Activated CD4-positive, alpha-beta T cell treated with anti-CD3 and anti-CD28 coated beads for 36 hours (primary cell): ENCODE measurements at places on chromosomes 11 and 22.

GRCh38 chr11:78667461-78667860, 92.8 kb upstream of the NARS2 start:
- no peak for DNase-seq

GRCh38 chr11:4464216-4465159, 15.4 kb downstream of the OR52K2 start:
- no peak for DNase-seq

- DNase-seq = no peak
These were observed 449.6 kb upstream of the B3GAT1 start for GRCh38 chr11:134861490-134862104.

DNA sequence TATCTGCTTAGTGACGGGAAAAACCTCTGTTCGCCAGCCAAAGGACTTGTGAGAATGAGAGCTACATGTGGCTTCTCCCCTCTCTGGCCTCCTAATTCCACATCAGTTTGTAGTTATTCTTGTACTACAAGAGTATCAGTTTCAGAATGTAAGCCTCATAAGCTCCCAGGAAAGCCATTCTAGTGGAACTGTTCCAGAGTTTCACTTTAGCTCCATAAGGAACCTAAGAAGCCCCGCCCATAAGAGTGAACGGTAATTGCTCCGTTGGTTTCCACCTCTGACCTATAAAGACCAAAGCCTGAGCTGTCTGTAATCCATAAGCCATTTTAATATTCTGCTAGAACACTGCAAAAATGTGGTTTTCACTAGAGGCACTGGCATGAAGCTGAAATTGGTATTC, 53.0 kb downstream of the SIK3 start:
- no peak for DNase-seq

DNA sequence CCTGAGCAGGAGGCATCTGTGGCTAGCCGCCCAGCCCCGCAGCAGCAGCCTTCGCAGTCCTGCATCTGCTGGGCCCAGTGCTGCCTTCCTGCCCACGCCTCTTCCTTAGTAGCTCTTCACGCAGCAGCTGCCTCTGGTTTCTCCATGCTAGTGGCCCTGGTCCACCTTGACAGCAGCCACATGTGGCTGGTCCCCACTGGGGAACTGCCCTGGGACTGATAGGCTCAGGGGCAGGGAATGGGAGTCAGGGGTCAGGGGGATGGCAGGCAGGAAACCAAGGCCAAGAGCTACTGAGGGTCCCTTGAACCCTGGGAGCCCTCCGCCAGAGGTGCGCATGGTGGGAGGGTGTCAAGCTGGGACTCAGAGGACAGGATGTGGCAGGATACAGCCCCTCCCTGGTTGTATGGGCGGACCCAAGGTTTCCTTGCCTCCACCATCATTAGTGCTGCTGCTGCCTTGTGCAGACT, 99.4 kb upstream of the PITPNB start:
- DNase-seq = no peak

- no peak for DNase-seq
These were observed 13.7 kb upstream of the POU2AF2 start for GRCh38 chr11:111231836-111232235.

DNA sequence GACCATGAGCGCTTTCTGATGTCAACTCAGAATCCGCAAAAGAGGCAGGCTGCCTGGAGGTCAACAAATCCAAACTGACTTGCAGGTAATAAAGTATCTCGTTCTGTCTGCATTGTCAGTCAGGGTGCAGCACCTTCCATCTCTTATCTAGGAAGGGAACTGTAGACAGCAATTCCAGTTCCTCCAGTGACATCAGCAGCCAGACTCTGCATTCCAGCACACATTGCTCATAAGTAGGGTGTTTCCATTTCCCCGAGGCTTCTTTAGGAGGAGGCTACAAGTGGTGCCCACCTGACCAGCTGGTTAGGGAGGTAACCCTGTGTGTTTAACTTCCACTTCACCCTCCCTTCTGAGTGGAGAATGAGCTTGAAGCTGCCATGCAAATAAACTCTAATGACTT, 53.3 kb downstream of the NTM start:
- DNase-seq = no peak

- DNase-seq = no peak
These were observed 151.8 kb upstream of the ANO5 start for GRCh38 chr11:22041039-22041438.

GRCh38 chr22:41257696-41258095, 17.0 kb upstream of the CHADL start:
- DNase-seq = no peak

GRCh38 chr11:66992041-66992440, 16.9 kb downstream of the C11orf86 start:
- no peak for DNase-seq
